Occipital lobe (tissue), 3 donors: ENCODE measurements at places on chromosomes 3 and 15. TPM values are rescaled to one million over a fixed set of nuclear protein-coding genes. Genes with fewer than 3 reads are reported as not detected.

EXD1 gene
- 0.78 TPM for total RNA-seq

DNA sequence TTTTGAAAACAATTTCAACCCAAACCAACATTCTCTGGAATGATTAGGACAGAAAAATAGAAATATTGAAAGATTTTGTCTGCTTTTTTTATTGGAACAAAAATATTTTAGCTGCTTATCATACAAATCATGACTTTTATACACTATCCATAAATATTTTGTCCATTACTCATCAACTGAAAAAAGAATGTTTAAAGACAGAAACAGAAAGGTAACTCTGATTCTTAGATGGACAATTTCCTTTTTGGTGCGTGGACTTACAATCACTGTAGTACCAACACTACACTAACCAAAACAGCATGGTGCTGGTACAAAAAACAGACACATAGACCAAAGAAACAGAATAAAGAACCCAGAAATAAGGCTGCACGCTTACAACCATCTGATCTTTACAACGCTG lies 582.8 kb upstream of the CCDC54 start:
- DNase-seq: no peak

DNA sequence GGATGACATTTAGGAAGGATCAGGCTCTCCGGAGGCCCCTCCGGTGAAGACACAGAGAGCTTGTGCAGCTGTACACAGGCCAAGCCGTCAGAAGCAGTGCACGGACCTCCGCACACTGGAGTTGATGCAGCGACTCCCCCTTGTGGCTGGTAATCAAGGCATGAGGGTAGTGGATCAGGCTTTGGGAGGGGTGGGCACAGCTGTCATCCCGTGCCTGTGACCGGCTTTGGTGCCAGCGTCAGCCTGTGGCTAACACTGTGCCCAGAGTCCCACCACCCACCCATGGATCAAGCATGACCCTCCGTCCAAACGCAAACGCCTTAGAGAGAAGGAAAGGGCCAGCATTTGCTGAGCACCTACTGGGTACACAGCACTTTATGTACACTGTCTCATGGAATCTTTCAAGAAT lies 8.2 kb upstream of the GRIP2 start:
- DNase-seq: no peak

CSPG5 gene
- total RNA-seq: 131 TPM

ILDR1 gene
- not detected for total RNA-seq

ACSBG1 gene
- total RNA-seq: 5.0 TPM

GRCh38 chr15:82680200-82681102 lies 29.2 kb downstream of the AP3B2 start:
- DNase-seq: no peak

DNA sequence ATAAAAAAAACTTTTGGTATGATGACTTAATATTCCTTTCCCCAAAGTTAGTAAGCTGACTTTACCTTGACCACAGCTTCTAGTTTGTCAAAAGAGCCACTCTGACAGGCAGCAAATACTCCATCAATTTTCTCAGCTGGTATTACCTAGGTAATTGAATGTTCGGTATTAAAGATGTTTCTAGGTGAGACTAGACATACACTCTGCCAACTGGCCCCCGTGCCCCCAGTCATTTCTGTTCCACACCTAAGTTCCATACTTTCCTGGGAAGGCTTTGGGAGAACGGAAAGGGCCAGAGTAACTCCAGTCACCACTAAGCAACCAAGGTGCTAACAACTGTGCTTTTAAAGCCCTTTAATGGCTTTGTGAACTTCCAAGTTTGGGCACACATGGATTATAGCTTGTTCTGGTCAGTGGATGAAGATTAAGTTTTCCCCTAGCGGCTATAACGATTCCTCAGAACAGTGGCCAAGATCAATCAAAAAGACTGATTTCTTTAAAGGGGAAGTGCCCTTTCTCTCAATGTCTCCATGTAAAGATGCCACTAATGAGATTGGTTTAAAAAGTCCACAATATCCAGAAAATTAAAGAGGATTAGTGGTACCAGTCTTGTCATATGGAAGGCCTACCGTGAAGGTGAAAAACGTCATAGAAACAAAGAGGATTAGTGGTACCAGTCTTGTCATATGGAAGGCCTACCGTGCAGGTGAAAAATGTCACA lies 7.0 kb downstream of the EIF4A2 start:
- no peak for DNase-seq

GRCh38 chr3:58035524-58036255 lies 27.5 kb downstream of the FLNB start:
- no peak for DNase-seq

FOXL2 gene
- not detected for total RNA-seq

DNA sequence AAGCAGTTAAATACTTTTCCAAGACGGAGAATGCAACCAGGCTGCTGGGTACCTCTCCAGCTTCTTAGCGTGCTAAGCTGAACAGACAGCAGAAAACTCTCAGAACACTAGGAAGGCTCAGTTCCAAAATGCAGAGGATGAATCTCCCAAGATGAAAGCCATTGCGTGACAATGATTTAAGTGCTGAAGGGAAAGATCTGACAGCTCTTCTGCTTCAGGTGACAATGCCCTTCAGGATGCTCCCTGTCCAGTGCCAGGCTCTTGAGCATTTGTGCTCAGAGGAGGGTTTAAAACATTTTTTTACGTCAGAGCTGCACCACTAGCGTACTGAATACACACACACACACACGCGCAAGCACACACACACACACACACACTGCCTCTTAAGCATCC lies 26.3 kb downstream of the ARHGEF3 start:
- no peak for DNase-seq

DNA sequence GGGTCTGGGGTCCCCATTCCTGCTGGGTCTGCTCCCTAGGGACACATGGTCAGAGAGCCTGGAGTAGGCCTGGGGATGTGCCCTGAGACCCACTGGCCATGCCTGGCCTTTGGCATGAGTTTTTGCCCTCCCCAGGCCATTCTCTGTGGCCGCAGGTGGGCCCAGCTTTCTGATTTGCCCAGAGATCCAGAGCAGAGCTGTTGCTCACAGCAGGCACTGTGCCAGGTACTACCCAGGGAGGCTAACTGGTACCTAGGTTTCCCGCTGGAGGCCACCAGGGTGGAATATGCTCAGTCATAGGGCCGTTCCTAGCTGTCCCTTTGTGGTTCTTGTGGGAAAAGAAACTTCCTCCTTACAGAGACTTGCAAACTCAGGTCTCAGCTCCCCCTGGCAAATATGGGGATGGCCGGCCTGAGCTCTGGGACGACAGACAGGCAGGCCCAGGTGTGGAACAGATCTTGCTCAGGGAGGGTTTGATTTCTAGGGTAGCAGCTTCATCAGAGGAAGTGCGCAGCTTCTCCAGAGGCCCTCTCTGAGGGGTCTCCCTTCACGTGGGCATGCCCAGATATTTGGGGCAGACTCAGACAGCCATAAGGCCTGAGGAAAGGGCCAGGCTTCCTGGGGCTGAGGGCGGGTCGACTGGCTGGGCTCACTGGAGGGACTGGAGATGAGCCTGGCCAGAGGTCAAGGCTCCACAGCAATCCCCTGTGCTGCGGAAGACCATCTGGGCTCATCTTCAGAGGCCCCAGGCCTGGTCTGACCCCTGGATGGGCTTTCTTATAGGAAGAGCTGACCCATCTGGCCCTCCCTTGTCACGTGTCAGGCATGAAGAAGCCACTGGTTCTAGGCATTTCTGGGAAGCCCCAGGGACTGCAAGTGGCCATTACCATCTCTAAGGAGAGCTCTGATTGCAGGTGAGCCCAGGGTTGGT lies 28.0 kb downstream of the ACAA1 start:
- no peak for DNase-seq

GRCh38 chr3:156148946-156149381 lies 28.6 kb downstream of the KCNAB1 start:
- no peak for DNase-seq

DNA sequence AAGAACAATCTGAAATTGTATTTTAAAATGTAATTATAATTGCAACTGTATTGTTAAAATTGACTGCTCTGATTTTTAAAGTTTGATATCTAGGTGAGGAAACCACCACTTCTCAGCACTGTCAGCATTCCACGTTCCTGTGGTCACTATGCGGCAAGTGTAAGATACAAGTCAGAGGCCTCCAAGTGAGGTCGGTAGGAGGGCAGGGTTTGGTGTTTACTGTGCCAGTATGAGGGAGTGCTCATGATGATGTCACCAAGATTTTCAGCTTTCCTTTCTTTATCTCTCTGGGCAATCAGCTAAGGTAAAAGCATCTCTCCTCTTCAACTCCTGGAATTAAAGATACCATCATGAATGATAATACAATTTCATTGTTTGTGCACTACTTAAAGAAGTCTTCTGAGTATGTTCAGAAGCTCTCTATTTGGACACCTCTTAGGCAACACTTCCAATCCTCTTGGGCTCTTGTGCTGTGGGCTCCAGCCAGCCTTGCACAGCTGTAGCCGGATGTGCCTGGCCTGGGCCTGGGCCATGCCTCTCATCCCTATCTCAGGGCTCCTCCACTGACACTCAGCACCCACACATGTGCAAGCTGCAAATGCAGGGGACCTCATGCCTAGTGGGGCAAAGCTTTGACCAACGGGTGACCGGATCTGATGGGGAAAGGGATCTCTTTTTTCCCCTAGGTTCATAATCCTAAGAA lies 42.9 kb downstream of the CCR3 start:
- no peak for DNase-seq

DNA sequence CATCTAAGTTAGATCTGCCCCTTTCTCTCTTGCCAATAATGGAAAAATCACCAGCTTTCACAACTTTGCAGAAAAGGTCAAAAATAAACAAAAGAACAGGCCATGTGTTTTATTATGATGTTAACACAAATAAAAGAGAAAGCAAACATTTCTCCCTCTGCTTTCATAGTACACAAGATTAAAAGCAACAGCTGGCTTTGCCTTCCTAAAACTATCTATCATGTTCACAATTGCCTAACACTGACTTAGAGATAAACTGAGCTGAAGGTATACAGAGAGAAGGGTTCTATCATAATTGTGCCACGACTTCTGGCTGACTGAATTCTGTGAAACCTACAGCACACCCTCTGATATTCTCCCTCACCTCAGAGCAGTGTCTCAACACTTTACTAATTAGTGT lies 29.4 kb downstream of the AADAC start:
- no peak for DNase-seq

GNAT1 gene
- total RNA-seq: not detected

- no peak for DNase-seq
Measured at GRCh38 chr3:146625186-146625775, 20.1 kb upstream of the PLSCR5 start.

GRCh38 chr15:28123408-28124023 lies 24.4 kb upstream of the OCA2 start:
- DNase-seq: peak; percentile 54

- peak; percentile 67 for DNase-seq
Measured at GRCh38 chr3:185936814-185937688, 763 bp downstream of the TRA2B start.

GRCh38 chr3:55796533-55796932 lies 309.4 kb upstream of the WNT5A start:
- no peak for DNase-seq

DNA sequence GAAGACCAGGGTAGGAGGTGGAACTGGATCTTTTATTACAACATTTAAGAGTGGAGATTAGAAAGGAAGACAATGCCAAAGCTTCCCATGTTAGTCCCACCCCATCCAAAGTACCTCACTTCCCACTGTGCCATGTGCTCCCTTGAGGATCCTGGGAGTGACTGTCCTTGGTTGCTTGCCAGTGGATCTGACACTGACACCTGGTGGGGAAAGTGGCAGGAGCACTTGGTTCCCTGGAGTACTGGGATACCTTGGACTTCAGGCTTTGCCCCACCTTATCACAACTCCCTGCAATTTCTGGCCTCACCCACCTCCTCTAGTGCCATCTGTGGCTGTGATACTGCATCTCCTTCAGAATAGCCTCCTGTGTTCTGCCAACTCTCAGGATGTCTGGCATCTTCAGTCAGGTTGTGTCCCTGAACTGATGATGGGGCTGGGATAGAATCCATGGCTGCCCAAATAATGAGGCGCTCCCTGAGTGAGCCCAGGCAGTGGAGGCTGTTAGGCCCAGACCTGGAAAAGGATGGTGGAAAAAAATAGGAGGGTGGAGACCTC lies 1.3 kb downstream of the ELL3 start:
- no peak for DNase-seq

PAQR5 gene
- total RNA-seq: 1.1 TPM

DNA sequence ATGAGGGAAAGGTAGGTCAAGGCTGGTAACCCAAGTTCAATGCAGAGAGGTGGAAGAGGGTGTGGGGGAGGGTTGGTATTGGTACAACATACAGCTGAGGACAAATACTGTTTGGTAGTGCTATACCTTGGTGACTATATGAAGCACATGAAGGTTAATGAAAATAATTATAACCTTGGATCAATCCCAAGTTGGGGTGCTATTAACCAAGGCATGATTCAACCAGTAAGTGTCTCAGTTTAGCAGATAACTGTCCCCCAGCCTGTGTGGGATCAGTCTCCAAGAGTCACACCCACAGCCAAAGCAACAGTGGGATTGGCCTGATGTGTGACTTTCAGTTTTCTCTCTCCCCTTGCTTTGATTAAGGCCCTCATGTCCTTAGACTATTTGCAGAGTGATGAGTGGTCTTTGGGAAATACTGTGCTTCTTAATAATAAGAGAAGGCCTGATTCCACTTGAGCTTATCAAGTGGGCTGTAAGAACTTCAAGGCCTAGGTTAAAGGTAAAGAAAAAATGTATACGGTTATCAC lies 80.8 kb downstream of the EOMES start:
- no peak for DNase-seq

DNA sequence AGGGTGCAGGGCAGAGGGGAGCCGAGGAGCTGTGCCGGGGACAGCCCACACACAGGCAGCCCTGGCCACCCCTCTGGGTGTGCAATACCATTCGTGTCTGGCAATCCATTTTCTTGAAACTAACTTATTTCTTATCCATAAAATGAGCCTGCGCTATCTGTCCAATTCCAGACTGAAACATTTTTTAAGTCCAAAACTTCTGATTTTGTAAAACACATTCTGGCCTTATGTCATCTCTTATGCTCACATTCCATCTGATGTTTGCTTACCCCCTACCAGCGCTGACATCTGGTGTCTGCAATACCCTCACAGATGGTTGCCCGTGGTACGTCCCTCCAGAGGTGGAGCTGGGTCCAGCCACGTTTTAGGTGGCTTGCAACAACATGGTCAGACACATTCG lies 31.8 kb downstream of the PCSK6 start:
- no peak for DNase-seq

GRCh38 chr15:70299931-70300869 lies 202.5 kb upstream of the TLE3 start:
- DNase-seq: no peak

GRCh38 chr15:90907838-90908507 lies 4.9 kb downstream of the MAN2A2 start:
- DNase-seq: no peak

DNA sequence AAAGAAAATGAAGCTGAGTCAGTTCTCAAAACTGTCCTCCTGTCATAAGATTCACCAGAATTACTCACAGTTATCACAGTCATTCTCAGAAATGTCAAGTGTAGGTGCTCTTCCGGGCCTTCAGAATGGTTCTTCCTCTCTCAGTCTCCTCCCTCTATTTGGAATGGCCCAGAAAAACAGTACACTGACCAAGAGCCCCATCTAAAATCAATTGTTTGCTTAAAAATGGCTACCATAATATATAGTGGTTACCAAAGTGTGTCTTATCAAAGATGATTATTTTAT lies 99.8 kb downstream of the MECOM start:
- DNase-seq: no peak

GRCh38 chr15:72201391-72201921 lies 3.9 kb upstream of the GRAMD2A start:
- no peak for DNase-seq
